Stimulated activated memory B cell treated with anti-CD40 and anti-IgM and Interleukin-4, amounts not matched to agents 10 μg/mL and 1 μg/mL and 100 μg/mL, for 72 hours (primary cell): ENCODE measurements at places on chromosomes 12 and 14.

DNA sequence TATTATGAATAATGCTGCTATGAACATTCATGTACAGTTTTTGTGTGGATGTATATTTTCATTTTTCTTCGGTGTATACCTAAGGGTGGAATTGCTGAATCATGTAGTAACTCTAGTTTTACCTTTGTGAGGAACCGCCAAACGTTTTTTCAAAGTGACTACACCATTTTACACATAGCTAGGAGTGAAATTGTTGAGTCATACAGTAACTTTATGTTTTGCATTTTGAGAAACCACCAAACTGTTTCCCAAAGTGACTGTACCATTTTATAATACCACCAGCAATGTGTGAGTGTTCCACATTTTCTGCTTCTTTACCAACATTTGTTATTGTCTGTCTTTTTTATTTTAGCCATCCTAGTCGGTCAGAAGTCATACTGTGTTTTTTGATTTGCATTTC, 3.1 kb upstream of the TPH2 start:
- no peak for ATAC-seq
- H3K4me3 ChIP-seq, result no peak overlapping the region
- peaks cover 47% of the 10 kb centered on the region for H3K27me3 ChIP-seq
- no peaks in the 10 kb centered on the region for H3K4me1 ChIP-seq
- H3K27ac ChIP-seq, result no peak overlapping the region
- H3K36me3 ChIP-seq, result no peaks in the 10 kb centered on the region

- H3K36me3 ChIP-seq, result no peaks in the 10 kb centered on the region
- no peak overlapping the region for H3K4me3 ChIP-seq
- H3K4me1 ChIP-seq, result peaks cover 7% of the 10 kb centered on the region
- peaks cover 22% of the 10 kb centered on the region for H3K27me3 ChIP-seq
Measured at GRCh38 chr12:12327802-12328201, 22.2 kb downstream of the MANSC1 start.

DNA sequence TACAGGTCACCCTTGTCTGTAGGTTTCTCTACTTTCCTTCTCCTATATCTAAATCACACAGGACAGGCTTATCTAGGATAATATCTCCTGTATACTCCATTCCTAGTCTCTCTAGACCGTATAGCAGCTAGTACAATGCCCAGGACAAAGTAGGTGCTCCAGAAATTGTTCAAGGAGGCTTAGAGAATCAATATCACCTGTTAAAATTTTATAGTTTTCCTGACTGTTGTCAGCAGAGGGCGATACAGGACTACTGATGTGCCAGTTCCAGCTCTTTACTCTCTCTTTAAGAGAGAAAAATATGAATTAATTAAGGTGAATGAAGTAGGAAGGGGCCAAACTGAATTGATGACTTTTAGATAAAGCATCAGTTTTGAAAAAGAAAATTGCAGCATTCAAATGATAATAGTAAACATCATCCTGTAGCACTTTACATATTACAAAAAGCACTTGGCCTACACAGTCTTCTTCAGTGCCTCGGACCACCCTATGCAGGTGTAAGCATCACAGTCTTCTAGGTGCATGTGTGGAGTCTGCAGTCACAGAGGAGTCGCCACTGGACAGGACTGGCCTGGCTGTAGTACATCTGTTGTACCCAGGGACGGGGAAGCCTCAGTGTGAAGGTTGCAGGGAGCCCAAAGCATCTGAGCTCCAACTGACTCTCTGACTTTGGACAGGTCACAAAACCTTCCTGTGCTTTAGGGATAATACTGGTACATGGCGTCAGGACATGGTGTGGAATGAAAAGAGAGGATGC, 61.9 kb upstream of the MAX start:
- H3K4me1 ChIP-seq, result peaks cover 55% of the 10 kb centered on the region
- H3K27ac ChIP-seq, result peak overlapping the region; percentile 43
- ATAC-seq, result peak; percentile 49
- no peaks in the 10 kb centered on the region for H3K27me3 ChIP-seq
- H3K4me3 ChIP-seq, result no peak overlapping the region

- no peak for ATAC-seq
- no peaks in the 10 kb centered on the region for H3K36me3 ChIP-seq
- H3K27ac ChIP-seq, result no peak overlapping the region
- H3K4me3 ChIP-seq, result no peak overlapping the region
- H3K4me1 ChIP-seq, result no peaks in the 10 kb centered on the region
Measured at GRCh38 chr14:44271637-44272036, 235.4 kb downstream of the FSCB start.

- peaks cover 16% of the 10 kb centered on the region for H3K36me3 ChIP-seq
- H3K4me1 ChIP-seq, result no peaks in the 10 kb centered on the region
- H3K4me3 ChIP-seq, result no peak overlapping the region
- no peaks in the 10 kb centered on the region for H3K27me3 ChIP-seq
- ATAC-seq, result peak; percentile 66
- H3K27ac ChIP-seq, result no peak overlapping the region
Measured at GRCh38 chr12:45170456-45171042, 45.3 kb upstream of the ANO6 start.

DNA sequence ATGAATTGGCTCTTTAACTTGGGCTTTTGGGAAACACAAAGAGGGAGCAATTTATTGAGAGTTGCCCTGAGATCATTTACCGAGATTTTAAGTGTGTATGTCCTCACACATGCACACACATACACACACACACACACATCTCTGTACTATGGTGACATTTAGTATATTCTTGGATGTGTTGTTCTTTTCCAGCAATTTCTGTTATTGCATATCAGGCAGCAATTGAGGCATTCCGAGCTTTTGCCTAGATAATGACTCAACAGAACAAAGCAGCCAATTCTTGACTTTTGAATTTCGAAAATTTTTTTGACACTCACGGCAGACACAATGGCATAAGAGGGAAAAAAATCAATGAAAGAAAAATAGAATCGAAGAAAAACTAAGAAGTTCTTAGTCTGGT, 248.5 kb downstream of the DUSP6 start:
- no peaks in the 10 kb centered on the region for H3K36me3 ChIP-seq
- no peak for ATAC-seq
- no peaks in the 10 kb centered on the region for H3K27me3 ChIP-seq
- no peaks in the 10 kb centered on the region for H3K4me1 ChIP-seq
- H3K27ac ChIP-seq, result no peak overlapping the region
- H3K4me3 ChIP-seq, result no peak overlapping the region

DNA sequence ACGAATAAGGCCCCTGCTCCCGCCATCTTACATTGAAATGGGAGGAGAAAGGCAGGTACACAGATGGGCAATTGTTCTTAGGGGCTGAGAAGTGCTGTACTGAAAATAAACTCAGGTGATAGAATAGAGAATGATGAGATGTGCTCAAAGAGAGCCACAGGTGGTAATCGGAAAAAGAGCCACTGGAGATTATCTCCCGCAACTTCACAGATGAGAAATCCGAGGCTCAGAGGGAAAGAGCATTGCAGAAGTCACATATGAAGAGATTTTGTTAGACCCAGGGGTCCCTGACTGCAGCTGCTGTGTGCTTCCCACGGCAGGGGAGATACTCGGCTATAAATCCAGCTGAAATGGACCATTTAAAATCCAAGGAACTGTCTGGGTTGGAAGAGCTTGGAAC, 73.7 kb downstream of the PRIMA1 start:
- H3K4me3 ChIP-seq, result no peak overlapping the region
- H3K4me1 ChIP-seq, result no peaks in the 10 kb centered on the region
- peaks cover 27% of the 10 kb centered on the region for H3K27me3 ChIP-seq
- H3K36me3 ChIP-seq, result no peaks in the 10 kb centered on the region
